ENCODE measurements at places on chromosomes 4 and X. TPM values are rescaled to one million over a fixed set of nuclear protein-coding genes. Genes with fewer than 3 reads are reported as not detected.

Gene DCAF8L1
- not detected for polyA plus RNA-seq

DNA sequence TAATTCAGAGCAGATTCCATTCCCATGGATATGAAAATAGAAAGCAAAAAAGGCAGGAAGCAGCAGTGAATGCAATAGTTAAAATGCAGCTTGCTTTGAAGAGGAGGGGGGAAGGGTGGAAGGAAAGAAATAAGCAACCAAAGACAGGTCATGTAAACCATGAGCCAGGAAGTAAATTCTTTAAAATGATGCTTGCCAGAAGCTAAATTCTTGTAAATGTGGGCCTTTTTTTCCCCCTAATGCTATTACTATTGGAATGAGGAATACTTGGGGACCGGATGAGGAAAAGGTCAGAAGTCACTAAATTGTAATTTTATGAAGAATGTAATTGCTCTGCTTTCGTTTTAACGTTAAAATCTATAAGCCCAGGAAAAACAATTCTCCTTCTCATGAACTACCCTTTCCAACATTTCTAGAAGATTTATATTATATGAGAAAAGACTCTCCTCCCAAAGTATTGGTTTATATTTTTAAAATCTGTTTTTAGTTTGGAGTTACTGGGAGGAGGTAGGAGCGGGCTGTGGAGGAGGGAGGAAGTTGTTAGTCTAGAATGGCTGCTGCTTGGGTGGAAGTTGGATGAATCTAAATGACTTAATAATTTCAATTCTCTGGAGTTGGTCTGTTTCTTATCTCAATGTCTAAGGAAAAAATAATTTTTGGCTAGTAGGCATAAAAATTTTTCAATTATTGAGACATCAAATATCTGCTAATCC, 77.6 kb upstream of the PCDH18 start:
- no peaks in the 10 kb centered on the region for H3K4me1 ChIP-seq
- no peaks in the 10 kb centered on the region for H3K36me3 ChIP-seq
- no peak overlapping the region for H3K4me3 ChIP-seq
- H3K27me3 ChIP-seq, result no peaks in the 10 kb centered on the region
- DNase-seq, result no peak

Gene RASGEF1B
- 7.5 TPM for polyA plus RNA-seq

- peaks cover 26% of the 10 kb centered on the region for H3K4me1 ChIP-seq
- no peaks in the 10 kb centered on the region for H3K36me3 ChIP-seq
- H3K27ac ChIP-seq, result no peak overlapping the region
- no peak overlapping the region for H3K4me3 ChIP-seq
- peak; percentile 12 for DNase-seq
Observed at GRCh38 chr4:172998527-172999469, 169.8 kb upstream of the GALNT7 start.

Gene CYTL1
- polyA plus RNA-seq, result 0.32 TPM

DNA sequence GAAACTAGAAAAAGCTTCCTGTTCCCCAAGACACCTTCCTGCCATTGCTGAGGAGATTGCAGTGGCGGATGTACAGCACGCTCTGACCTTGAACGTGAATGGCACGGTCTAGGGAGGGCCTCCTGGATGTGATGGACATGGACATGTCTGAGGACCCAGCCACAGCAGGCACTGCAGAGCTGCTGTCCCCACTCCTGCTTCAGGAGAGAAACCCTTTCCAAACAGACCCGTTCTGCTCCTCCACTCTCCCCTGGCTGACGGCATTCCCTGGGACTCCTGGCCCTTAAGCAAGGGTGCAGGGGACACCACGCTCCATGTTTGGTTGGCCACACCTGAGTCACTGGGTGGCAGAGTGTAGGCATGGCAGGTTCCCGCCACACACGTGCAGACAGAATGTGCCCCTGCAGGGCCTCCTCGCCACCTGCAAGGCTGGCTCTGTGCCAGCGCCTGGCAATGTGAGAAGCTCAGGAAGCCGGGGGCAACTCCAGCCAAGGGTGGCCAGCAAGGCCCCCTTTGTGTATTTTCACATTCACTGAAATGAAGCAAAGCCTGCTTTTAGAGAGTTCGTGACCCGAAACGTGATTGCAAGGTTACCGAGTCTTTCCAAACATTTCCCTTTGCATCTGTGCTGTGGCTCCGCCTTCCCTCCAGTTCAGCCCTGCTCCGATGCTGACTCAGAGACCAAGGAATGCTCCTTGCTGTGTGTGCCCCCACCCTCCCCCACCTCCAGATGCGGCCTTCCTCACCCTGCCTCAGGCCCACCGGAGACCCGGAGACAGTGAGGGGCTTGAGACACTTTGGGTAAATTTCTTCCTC, 46.1 kb downstream of the HTRA3 start:
- no peaks in the 10 kb centered on the region for H3K36me3 ChIP-seq
- no peak overlapping the region for H3K4me3 ChIP-seq
- H3K27me3 ChIP-seq, result no peaks in the 10 kb centered on the region
- DNase-seq, result no peak
- H3K27ac ChIP-seq, result no peak overlapping the region
- H3K4me1 ChIP-seq, result peaks cover 6% of the 10 kb centered on the region

DNA sequence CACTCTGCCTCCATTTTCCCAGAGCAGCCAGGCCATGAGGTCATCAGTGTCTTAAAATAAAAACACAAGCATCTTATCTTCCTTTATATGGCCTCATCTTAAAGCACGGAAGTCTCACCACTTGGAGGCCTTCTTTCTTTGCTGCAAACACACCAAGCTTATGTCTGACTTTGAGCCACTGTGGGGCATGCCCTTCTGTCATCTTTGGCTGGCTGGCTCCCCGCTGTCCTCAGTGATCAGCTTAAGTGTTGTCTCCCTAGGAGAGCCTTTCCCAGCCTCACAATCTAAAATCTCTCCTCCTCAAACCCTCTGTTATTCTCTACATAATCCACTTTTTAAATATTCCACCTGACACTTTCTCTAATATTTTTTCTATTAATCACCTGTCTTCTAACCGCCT, 191.6 kb upstream of the TTC29 start:
- H3K4me3 ChIP-seq, result no peak overlapping the region
- H3K4me1 ChIP-seq, result no peaks in the 10 kb centered on the region
- no peak overlapping the region for H3K27ac ChIP-seq

GRCh38 chr4:7863911-7864681, 75.6 kb downstream of the AFAP1 start:
- H3K36me3 ChIP-seq, result no peaks in the 10 kb centered on the region
- H3K4me3 ChIP-seq, result no peak overlapping the region
- H3K27me3 ChIP-seq, result no peaks in the 10 kb centered on the region
- H3K4me1 ChIP-seq, result no peaks in the 10 kb centered on the region
- no peak overlapping the region for H3K27ac ChIP-seq
- DNase-seq, result no peak

GRCh38 chr4:69800599-69800998, 40.2 kb upstream of the SULT1B1 start:
- no peak overlapping the region for H3K27ac ChIP-seq
- H3K27me3 ChIP-seq, result no peaks in the 10 kb centered on the region
- no peak for DNase-seq
- no peak overlapping the region for H3K4me3 ChIP-seq
- no peaks in the 10 kb centered on the region for H3K36me3 ChIP-seq

Gene PNMA6A
- polyA plus RNA-seq, result 0.04 TPM

DNA sequence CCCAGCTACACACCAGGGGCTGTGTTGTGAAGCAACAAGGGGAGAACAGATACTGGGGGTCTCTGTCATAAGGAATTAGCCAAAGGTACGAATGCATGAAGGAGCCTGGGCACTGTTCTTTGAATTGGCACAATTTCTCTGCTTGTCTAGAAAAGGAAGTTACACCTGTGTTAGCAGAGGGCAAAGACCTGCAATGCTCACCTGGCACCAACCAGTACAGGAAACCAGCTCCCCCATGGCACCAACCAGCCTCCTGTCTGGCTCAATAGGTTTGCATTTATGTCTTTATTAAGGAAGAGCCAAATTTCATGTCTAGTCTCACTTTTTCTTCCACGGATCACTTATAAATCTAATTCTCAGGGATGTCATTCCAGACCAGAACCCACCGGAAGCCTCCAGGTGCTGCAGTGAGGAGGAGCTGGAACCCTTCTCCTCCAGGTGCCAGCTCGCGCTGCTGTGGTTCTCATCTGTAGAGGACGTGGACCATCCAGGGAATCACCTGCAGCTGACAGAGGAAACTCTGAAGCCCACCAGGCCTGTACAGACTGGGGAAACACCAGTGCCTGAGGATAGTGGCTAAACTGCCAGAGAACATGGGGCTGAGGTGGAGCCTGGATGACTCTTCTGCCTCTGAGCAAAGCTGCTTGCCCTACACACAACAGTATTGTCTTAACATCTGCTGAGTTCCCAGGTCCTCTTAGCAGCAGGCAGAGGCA, 113.4 kb upstream of the TRIM2 start:
- H3K4me3 ChIP-seq, result no peak overlapping the region
- H3K27ac ChIP-seq, result no peak overlapping the region
- H3K27me3 ChIP-seq, result no peaks in the 10 kb centered on the region
- H3K4me1 ChIP-seq, result no peaks in the 10 kb centered on the region
- DNase-seq, result no peak

Gene INTU
- polyA plus RNA-seq, result 0.26 TPM

Gene RRH
- not detected for polyA plus RNA-seq

Gene PF4V1
- 0.99 TPM for polyA plus RNA-seq

DNA sequence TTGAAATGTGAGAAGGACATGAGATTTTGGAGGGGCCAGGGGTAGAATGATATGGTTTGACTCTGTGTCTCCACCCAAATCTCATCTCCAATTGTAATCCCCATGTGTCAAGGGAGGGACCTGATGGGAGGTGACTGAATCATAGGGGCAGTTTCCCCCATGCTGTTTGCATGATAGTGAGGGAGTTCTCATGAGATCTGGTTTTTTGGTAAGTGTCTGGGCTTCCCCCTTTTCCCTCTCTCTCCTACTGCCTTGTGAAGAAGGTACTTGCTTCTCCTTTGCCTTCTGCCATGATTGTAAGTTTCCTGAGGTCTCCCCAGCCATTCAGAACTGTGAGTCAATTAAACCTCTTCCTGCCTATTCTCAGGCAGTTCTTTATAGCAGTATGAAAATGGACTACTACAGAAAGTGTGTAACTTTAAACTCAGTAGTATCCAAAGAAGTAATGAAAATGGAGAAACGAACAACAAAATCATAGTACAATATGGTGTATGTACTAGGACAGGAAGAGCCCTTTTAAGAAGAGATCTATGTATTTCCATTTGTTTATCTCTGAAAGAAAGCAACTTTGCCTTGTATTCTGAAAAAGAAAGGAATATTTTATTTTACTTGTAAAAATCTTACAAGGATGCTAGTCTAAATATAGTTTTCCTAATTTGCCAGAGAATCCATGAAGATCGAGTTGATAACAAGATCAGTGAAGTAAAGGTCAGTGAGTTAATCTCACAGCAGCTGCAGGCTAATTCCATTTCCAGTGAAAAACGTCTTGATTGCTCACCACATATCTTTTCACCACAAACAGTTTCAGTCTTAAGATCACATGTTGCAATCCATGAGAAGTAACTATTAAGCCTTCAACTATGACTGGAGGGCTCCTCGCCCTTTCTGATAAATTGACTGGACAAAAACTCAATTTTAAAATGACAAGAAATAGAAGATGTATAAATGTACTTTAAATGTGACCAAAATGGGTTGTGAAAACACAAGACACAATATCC, 20.5 kb downstream of the PKD2 start:
- H3K4me3 ChIP-seq, result no peak overlapping the region
- H3K36me3 ChIP-seq, result peaks cover 45% of the 10 kb centered on the region
- H3K27ac ChIP-seq, result no peak overlapping the region
- H3K4me1 ChIP-seq, result peaks cover 10% of the 10 kb centered on the region
- DNase-seq, result peak; percentile 40

- H3K27me3 ChIP-seq, result no peaks in the 10 kb centered on the region
- DNase-seq, result no peak
- H3K36me3 ChIP-seq, result no peaks in the 10 kb centered on the region
- H3K4me1 ChIP-seq, result no peaks in the 10 kb centered on the region
- H3K4me3 ChIP-seq, result no peak overlapping the region
- no peak overlapping the region for H3K27ac ChIP-seq
Observed at GRCh38 chr4:128228845-128229795, 58.5 kb downstream of the PGRMC2 start.
